ENCODE measurements at places on chromosomes 4 and X.

DNA sequence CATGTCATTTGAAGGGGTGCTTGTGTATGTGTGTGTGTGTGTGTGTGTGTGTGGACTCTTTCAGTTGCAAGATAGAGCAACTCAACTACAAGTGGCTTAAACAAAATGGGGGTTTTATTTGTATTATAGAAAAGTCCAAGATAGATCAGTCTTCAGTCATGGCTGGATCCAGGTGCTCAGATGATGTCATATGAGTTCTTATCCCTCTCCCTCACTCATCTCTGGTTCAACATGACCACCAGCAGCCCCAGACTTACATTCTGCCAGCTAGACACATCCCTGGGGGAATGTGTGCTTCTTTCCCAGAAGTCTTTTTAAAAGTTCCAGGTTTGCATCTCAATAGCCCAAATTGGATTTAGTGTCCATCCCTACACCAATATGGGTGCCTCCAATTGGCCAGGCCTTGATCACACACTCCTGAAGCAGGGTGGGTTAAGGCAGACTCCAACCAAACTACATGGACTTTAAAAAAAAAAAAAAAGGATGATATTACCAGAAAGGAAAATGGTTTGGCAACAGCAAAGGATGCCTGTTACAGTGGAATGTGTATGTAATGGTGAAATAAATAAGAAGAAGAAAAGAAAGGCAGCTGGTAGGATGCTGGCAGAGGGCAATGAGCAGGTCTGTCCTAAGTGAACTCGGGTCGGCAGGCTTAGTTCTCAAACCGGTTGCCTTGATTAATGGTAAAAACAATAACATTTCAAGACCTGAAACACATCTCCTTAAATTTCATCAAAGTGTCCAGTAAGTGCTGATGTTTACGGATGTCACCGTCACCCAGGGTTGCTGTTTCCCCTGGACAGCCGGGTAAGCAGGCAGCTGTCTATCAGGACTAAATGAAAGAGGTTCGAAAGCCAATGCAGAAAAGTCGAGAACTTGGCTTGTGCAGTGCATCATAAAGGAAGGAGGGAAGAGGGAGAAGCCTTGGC is 107.7 kb downstream of the SMIM20 start:
- DNase-seq = no peak

DNA sequence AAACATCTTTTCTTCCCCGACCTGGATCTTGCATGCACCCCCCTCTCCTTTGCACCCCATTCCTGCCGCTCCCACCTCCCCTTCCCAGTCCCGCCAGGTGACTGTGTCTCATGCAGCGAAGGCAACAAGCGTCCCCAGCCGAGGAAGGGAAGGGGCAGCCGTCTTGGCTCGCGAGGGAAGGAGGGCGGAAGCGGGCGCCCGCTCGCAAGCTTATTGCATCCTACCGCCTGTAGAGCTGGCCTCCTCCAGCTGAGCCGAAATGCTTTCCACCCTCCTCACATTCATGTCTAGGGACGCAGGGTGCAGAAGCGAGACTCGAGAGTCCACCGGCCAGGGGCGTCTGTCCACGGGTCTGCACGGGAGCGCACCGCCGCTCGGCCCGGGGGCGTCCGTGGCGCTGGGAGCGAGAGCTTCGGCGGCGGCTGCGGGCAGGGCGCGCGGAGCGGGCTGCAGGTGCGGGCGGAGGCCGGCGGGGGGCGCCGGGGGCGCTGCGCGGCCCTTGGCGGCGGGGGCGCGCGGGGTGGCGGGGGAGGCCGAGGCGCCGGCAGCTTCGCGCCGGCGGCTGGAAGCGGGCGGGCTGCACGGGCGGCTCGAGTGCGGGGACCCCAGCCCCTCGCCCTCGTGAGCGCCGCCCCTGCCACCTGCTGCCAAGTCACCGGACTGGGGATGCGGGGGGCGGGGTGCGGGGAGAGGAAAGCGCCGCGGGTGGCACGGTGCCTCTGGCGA is at the start of gene KCNIP4:
Gene KCNIP4, minus strand, starts transcription at position 426 of the 726 bp plus-strand sequence.
- DNase-seq = no peak

DNA sequence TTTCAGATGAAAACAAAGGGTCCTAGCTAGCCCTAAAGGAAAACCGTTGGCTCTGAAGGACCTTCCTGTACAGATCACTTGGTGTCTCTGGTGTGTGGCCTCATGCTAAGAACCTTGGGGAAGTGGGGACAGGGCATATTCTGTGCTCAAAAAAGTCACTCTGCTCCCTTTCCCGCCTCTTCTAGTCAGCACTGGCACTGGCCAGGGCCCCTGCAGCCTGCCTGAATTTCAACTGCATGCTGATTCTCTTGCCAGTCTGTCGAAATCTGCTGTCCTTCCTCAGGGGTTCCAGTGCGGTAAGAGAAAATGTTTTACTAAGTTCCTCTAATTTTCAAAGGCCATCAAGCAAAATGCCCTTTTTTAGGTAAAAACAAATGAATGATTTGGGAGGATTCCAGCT is 3.4 kb downstream of the CYBB start:
- no peak for DNase-seq

DNA sequence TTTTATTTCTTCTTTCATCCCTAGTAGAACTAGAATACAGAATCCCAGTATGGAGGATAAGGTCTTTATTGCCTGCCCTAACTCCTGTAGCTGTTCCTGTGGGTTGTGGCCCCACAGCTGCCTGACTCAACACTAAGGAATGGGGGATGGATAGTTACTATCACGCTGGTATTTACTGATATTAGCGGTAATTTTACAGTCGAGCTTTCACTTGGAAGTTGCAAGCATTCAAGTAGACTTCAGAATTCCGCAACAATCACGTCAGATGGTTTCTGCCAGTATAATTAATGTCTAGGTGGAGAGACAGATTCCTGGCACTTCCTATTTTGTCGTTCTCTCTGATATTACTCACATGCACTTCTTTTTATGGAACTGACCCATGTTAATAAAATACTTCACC is 489.8 kb downstream of the PABPC4L start:
- DNase-seq = no peak

- no peak for DNase-seq
Observed at GRCh38 chr4:85870298-85871083, 395.5 kb downstream of the ARHGAP24 start.

GRCh38 chrX:63561425-63561824 is 210.3 kb upstream of the SPIN4 start:
- no peak for DNase-seq

DNA sequence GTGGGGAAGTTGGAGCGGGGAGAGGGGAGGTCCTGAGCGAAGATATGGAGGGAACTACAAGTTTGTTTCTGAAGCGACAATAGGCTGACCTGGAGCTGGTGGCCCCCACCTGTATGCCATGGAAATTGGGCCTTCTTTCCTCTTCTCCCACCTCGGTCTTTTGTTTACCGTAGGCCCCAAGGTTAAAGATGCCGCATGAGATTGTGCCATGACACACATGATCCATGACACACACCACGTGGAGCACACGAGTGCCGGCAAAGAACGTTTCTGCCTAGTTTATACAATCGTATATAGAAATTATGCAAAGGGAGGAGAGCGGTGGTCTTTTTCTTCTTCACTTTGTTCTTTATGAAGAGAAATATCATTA is 408 bp downstream of the TMEM33 start:
- no peak for DNase-seq

Data from pulmonary artery endothelial cell (primary cell).